Stimulated activated CD8-positive, alpha-beta memory T cell treated with anti-CD3 and anti-CD28 coated beads, Interleukin-12 subunit alpha, Interleukin-12 subunit beta, amount 100 ng/mL, for 4 hours (primary cell): ENCODE measurements at places on chromosomes 1 and 21.

- no peak for DNase-seq
These were observed 66.6 kb downstream of the MTR start for GRCh38 chr1:236861560-236862218.

- no peak for DNase-seq
These were observed 17.3 kb downstream of the KCTD3 start for GRCh38 chr1:215584389-215584788.

- no peak for DNase-seq
These were observed 101.1 kb downstream of the MACF1 start for GRCh38 chr1:39305555-39305954.

DNA sequence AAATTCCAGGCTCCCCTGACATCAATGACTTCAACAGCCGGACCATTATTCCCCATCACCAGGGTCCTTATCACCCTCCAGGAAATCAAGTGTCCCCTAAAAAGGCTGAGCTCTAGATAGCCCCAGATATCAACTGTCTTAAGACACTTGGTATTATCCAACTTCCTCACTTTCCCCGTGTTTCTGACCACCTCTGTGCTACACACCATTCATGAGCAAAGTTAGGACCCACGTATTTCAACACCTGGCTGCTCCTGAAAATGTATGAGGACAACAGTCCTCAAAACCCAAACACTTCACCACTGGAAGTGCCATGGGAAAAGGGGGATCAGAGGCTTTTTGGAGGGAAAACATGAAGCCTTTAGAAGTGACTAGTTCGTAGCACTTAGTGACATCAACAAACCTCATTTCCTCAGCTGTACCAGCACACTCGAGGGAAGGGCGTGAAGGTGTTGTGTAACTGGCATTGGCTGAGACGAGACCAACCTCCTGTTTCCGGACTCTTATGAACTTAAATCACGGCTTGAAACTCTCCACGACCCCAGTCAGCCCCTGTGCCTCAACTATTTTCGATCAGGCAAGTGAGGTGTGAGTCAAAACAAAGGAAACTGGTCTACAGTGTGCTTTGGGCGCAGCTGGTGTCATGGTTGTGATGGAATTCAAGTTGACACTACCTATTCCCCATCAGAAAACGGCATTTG, 4.1 kb upstream of the CHD5 start:
- no peak for DNase-seq

DNA sequence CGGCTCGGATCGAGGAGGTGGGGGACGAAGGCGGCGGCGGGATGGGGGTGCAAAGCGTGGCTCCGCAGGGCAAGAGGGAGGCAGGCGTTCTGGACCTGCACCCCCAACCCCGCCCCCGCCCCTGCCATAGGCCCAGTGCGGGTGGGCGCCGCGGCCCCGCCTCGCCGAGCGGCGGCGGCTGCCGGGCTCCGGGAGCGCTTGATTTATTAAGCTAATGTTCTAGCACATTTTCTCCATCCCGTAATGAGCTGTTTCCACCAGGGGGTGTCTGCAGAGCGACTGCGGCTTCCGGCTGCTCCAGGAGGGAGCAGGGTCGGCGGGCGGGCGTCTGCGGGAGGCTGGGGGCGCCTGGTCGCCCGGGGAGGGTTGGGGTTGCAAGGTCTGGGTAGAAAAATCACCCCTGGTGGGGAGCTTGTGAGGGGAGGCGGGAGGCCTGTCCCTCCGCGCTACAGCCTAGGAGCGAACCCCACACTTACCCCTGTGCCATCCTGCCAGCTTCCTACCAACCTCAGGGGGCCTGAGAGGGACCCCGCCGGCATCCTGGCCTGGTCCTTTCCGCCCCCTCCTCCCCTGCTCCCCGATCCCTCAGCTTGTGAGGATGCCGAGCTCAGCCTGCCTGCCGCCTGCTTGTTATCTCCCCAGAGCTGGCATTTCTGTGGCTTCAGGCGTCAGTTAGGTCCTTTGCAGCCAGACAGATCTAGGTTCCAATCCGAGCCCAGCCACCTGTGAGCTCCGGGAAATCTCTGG, 48.5 kb upstream of the ACOT11 start:
- no peak for DNase-seq

GRCh38 chr1:23598424-23598823, 39.1 kb upstream of the ID3 start:
- DNase-seq: no peak

GRCh38 chr1:44625348-44625747, 48.9 kb downstream of the TMEM53 start:
- DNase-seq: no peak

- DNase-seq: no peak
These were observed 48.4 kb downstream of the CCN1 start for GRCh38 chr1:85628791-85629531.

GRCh38 chr1:232483826-232484225, 146.1 kb downstream of the SIPA1L2 start:
- DNase-seq: no peak

GRCh38 chr1:45490121-45490625, 790 bp downstream of the TESK2 start:
- DNase-seq: no peak

DNA sequence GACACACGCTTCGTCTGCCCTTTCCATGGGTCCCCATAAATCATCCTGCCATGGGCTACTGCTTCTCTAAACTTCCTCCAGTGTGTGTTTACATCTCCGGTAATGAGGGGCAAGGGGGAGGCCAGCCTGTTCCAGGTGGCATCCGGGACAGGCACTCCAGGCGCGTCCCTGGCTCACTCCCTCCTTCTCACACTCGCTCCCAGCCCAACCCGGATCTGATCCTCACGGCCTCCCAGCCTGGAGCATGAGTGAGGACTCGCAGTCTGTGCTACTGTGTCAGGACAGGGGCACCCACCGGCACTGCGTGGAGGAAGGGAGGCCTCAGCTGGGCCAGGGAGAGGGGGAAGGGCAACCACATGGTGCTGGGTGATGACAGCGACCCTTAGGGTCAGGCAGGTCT, 225.4 kb downstream of the TRABD2B start:
- no peak for DNase-seq

GRCh38 chr1:76330991-76331603, 256.6 kb downstream of the ST6GALNAC3 start:
- DNase-seq: no peak

GRCh38 chr1:204945565-204945977, 74.9 kb downstream of the NFASC start:
- DNase-seq: no peak

- DNase-seq: no peak
These were observed 119.0 kb downstream of the HIVEP3 start for GRCh38 chr1:41799723-41800122.

DNA sequence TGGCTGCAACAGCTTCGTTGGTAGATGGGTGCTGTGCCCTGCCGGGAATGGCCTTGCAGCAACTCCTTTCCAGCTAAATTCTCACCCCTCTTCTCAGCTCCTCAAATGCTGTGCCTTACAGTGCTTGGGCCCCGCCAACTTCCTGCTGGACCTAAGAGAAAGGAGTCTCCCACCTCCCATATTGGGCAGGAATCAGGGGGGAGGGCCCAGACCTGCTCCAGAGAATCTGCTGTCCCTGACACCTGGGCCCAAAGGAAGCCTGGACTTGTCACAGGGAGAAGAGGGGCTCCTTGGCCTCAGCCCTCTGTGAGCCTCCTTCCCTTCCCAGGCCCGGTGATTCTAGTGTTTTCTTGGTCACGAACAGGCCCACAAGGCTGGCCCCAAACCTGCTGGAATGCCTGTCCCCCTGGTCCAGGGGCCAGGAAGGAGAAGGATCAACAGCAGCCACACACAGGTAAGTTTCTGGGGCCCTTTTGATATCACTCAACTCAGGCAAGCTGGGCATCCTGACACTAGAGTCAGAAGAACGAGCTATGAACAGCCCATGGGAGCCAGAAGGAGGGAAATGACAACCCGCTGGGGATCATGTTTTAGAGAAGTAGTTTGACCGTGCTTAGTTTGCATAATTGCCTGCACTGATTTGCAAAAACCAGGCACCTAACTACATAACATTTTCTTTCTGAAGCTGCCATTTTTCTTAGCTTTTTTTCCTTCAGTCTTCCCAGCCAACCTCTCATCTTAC, 86.2 kb downstream of the CD247 start:
- DNase-seq: no peak
